ENCODE measurements at places on chromosomes 2 and 18.
A peak's percentile ranks its signal among the peaks of the same experiment; 100 is the strongest.

GRCh38 chr18:42534313-42534712 is 579.3 kb downstream of the PIK3C3 start:
- DNase-seq, result no peak

DNA sequence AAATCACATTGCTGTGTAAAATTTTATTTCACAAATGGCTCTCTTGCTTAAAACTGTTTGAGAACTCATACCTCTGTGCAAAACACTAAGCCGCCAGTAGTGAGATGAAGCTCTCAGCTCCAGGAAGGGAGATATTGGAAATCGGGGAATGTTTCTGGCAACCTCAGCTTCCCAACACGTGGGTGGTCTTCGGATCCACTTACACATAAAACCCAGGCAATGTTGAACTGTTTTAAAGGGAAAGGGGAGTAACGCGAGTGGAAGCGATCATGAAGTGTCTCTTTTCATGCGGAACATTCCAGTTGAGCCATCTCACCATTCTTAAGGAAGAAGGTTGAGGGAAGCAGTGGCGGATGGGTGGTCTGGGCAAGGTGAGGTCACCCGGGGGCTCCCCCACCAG is 136.8 kb downstream of the ASB1 start:
- DNase-seq, result no peak

GRCh38 chr2:213420828-213421385 is 136.6 kb downstream of the SPAG16 start:
- no peak for DNase-seq

DNA sequence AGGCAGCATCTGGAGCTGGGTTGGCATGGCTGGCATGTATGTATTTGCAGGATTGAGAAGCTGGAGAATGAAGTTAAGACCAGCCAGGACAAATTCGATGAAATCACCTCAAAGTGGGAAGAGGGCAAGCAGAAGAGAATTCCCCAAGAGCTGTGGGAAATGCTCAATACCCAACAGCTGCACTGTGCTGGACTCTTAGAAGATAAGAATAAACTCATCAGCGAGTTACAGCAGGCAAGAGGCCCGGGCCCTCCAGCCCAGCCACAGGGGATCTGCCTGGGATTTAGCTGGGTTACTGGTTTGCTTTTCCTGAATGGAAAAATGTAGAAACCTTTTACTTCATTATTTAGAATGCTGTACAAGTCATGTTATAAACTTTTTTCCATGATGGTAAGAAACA is 22.5 kb downstream of the DRC1 start:
- DNase-seq, result no peak

DNA sequence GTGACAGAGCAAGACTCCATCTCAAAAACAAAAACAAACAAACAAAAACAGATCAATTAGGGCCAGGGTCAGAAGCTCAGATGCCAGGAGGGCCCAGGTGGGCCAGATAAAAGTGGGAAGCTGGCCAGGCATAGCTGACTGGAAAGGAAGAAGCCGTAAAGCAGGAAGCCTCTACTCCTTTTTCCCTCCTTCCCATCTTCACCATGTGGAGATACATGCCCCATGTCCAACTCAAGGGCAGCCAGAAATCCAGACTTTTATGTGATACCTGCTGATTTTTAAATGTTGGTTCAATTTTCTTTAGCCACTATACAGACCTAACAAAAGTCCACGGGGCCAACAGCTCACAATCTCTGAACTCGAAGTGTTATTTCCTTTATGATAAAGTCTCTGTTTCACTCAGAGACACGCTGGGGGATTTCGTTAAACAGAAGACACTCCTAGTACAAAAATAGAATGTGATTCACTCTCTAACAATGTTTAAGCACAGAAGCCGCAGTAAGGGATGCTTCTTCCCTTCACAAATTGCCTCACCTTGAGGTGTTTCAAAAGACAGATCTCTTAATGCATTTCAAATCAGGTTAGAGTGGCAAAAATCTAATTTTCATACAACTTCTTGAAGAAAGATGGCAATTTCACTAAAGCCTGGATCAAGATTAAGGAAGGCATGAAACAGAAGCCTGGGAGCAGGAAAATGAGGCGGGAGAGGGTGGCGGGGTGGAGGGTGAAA is 14.0 kb downstream of the TMEM247 start:
- no peak for DNase-seq

- DNase-seq, result no peak
Observed at GRCh38 chr2:175834477-175834876, 167.6 kb downstream of the LNPK start.

GRCh38 chr18:24271381-24272228 is 126.0 kb downstream of the OSBPL1A start:
- DNase-seq, result peak; percentile 17

DNA sequence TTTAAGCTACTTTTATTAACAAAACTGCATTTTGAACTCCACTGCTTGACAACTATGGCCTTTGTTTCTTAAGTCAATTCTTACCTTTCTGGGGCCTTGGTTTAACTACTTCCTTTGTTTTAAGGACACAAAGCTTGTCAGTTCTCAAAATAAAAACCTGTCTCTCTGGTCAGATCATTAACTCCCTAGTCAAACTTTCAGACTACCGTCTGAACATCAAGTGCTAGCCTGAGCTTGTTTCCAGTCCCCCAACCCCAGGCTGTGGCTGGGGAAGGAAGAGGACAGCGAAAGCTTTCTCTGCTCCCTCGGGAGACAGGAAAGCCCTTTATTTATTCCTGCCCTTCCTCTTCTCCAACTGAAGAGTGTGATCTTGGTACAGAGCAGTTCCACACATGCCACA is 1.7 kb downstream of the SH3YL1 start:
- no peak for DNase-seq

- DNase-seq, result no peak
Observed at GRCh38 chr2:181371782-181372645, 85.2 kb upstream of the ITGA4 start.

GRCh38 chr2:100260712-100261620 is 61.3 kb downstream of the LONRF2 start:
- DNase-seq, result no peak

DNA sequence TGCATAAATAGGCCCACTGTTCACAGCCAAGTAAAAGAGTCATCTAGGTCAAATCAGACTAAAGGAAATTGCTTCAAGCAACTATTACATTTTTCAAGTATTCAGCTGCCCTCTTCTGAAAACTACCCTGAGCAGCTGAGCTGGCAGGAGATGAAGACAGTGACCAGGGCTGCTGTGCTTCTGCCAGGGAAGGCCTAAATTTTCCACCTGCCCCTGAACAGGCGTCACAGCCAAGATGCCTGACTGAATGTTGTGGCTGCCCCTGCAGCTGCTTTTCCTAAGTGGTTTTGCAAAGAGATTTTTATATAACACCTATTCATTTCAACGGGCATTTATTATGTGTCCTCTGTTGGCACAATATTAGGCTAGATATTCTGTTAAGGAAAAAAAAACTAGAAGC is 96.7 kb upstream of the RPE start:
- no peak for DNase-seq

GRCh38 chr18:32769586-32770053 is 3.2 kb downstream of the KLHL14 start:
- DNase-seq, result no peak
